ENCODE measurements at places on chromosomes 5 and 9. TPM values are rescaled to one million over a fixed set of nuclear protein-coding genes. Genes with fewer than 3 reads are reported as not detected.

The PANK3 gene
- 31.1 TPM for total RNA-seq

The RBM27 gene
- 25.6 TPM for total RNA-seq

The SPINK1 gene
- not detected for total RNA-seq

The NFIB gene
- total RNA-seq, result 82.2 TPM

The CCIN gene
- 0.50 TPM for total RNA-seq

The IRF1 gene
- total RNA-seq, result 16.5 TPM

The PDE6A gene
- not detected for total RNA-seq

The LMX1B gene
- not detected for total RNA-seq

The MZB1 gene
- total RNA-seq, result 0.13 TPM

The OXCT1 gene
- 89.0 TPM for total RNA-seq

The GKAP1 gene
- total RNA-seq, result 0.26 TPM

The TPM2 gene
- 805 TPM for total RNA-seq

The CXXC5 gene
- 166 TPM for total RNA-seq

Measured in aortic smooth muscle cell (primary cell).